ENCODE measurements at places on chromosomes 5 and 9.

GRCh38 chr5:4018007-4018406 is 422.4 kb downstream of the IRX1 start:
- DNase-seq, result no peak

DNA sequence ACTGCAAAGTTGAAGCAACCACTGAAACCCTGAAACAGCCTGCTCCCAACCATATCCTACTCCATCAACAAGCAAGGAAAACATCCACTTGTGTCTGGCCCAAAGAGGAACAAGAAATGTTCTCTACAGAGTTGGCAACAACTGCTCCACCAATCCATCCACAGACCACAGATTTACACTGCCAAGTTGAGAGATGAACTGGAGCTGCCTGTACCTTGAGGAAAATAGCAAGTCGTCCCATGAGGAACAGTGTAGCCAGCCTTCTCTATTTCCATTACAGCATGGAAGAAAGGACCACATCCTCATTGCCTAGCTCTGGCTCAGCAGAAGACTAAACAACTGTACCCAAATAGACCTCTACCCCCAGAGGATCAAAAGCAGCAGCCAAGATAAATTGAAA is 60.4 kb downstream of the DEPDC1B start:
- DNase-seq, result peak; percentile 10

DNA sequence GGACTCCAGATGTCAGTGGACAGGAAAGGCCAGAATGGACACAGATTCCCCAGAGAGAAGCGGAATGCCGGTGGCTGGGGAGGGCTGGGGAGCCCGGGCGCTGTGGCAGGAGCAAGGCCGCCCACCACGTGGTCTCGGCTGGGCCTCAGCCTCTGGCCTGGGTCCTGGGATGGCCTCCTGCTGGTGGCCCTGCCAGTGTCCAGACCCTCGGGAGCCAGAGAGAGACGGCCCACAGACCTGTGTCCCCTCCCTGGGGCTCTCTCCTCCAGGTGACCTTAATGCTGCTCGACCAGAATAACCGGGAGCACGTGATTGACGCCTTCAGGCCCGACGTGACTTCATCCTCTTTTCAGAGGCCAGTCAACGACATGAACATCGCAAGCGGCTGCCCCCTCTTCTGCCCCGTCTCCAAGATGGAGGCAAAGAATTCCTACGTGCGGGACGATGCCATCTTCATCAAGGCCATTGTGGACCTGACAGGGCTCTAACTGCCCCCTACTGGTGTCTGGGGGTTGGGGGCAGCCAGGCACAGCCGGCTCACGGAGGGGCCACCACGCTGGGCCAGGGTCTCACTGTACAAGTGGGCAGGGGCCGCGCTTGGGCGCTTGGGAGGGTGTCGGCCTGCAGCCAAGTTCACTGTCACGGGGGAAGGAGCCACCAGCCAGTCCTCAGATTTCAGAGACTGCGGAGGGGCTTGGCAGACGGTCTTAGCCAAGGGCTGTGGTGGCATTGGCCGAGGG is 19.0 kb downstream of the FBXW5 start:
- no peak for DNase-seq

DNA sequence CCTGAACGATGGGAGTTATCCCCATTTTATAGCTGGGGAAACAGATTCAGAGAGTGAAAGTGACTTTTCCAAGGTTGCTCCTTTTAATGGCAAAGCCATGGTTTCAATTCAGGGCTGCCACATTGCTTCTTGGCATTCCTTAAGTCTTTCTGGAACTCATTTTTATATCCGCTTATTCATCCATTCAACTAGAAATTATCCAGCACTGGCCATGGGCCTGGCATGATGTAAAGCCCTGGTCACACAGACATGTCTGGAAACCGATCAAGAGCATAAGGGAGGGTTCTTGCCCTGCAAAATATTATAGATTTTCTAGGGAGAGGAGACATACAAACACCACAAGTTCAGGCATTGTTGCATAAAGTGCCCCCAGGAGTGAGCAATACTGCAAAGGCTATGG is 43.0 kb upstream of the COL15A1 start:
- DNase-seq, result no peak

- DNase-seq, result no peak
Observed at GRCh38 chr9:14173713-14174112, 140.2 kb downstream of the NFIB start.

Measured in astrocyte of the spinal cord (primary cell).